ENCODE measurements at places on chromosomes 12 and 14.

DNA sequence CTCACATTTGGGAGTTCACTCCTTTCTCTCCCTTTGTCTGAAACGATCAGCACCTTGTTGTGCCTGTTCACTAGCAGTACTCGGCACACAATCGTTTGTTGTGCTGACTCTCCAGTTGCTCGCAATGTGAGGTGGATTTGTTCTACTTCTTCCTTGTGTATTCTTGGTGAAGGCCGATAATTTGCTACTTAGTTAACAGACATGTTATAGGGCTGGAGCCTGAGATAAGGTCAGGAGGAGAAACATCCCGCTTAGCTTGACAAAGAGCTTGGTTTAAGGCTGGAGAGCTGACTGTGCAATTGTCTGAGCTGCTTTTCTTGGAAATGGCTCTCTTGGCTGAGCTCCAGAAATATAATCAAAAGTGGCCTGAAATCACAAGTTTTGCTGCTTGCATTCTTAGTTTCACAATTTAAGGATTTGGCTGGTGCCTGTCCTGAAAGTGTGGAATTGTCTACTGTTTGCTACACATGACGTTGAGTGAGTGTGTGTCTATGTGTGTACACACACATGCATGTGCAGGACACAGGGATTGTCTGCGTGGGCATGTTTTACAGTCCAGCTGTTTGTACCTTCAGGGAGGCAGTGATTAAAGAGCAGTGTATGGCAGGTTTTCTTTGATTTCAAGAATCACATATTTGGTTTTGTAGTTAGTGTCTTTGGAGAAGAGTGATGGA lies 77.7 kb downstream of the ARF6 start:
- DNase-seq, result no peak

DNA sequence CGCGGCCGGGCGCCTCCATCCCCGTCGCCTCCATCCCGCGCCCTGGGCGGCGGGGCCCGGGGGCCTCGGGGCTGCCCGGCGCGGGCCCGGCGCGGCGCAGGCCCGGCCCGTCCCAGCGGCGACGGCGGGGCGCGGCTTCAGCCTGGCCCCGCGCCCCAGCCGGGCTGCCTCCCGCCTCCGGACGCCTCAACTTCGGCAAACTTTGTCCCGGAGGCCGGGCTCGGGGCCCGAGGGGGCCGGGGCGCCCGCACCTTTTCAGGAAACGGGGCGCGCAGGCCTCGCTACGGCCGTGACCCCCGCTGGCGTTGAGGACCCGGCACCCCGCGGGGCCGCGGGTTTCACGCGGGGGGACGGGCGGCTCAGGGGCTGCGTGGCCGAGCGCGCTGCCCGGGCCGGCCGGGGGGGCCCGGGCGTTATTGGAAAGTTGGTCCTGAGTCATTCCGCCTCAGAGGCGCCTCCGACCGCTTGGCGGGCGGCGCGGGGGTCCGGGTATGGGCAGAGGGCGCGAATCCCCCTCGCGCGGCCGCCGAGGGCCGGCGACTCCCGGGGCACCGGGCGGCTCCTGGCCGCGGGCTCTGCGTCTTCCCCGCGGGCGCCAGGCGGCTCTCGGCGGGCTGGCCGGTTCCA lies 575 bp downstream of the TRAF3 start:
- DNase-seq, result peak; percentile 39

- DNase-seq, result no peak
These were observed 22.0 kb downstream of the LRTM2 start for GRCh38 chr12:1842183-1842904.

DNA sequence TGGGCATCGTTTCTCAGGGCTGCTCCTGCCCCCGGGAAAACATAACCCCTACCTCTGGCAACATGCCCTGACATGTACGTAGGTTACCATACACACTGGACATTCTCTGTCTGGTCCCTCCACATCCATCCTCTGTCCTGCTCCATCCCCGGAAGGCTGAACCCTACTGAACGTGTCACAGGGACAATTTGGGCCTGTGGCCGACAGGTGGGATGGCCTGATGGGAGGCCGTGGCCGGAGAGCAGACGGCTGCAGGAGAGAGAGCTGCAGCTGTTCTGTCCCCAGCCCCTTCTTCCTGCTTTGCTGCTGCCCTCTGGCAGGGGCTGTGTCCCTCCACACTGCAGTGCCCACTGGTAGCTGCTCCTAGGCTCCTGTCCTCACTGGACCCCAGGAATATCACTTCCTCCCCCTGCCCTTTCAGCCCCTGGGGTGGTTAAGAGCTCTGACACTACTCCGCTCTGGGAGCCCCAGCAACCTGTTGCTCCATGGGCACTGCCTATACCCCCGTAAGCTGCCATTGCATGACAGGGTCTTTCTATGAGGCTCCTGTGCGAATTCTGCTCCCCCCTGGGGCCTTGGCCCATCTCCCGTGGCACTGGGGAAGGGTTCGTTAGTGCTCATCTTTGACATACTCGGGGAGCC lies 125.6 kb downstream of the RBM19 start:
- no peak for DNase-seq

- DNase-seq, result no peak
These were observed 112.4 kb upstream of the PTPRR start for GRCh38 chr12:71032933-71033332.

DNA sequence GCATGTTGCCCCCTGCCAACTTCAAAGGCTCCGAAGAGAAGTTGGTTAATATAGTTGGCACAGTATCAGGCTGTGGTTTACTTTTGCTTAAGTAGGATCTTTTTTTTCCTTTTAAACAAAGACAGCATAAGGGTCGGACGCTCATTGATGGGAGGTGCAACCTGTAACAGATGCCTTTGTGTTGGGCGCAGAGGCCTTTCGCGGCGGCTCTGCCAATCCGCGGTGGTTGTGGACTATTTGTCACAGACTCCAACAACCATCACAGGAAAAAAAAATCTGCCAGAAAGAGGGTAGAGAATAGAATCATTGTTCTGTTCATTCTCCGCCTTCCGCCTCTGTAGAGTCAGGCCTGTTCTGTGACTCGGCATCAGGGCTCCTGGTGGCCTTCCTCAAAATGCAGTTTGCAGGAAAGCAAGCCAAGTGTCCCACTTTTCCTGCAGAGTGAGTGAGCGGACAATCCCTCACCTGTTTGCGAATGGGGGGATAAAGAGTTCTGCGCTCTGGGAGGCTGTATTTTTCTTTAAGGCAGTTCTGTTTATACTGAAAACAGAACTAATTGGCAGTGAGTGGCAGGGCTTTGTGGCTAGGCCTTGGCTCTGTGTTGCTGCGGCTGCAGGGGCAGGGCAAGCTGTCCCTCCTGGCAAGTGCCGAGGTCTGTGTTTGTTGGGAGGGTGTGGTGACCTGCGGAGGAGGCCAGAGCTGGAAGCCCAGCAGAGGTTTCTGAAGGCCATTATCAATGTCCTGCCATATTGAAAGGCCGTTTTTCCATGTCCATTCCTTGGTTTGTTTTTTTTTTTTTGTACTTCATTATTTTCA lies 83.0 kb upstream of the PIWIL1 start:
- DNase-seq, result no peak

All from stimulated activated naive CD8-positive, alpha-beta T cell treated with anti-CD3 and anti-CD28 coated beads, Interleukin-15, Interleukin-2, amounts not matched to agents 100 U/mL and 50 U/mL, for 24 hours (primary cell).